ENCODE measurements at places on chromosomes 2 and 18.

DNA sequence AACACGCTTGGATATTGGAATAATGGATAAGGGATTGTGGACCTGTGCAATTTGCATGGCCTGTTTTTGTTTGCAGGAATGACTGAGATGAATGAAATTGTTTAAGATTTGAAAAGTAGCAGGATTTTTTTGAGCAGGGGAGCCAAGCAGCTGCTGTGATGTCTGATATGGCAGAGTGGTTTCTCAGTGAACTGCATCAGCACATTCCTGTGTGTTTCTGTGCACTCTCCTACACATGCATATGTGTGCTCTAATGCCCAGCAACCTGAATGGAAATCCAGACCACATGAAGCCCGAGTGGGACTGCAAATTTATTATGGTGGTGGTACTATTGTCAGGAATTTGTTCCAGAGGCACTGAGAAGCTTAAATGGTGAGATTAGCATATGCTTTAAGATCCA lies 161.7 kb downstream of the PARD3B start:
- peak; percentile 52 for DNase-seq

DNA sequence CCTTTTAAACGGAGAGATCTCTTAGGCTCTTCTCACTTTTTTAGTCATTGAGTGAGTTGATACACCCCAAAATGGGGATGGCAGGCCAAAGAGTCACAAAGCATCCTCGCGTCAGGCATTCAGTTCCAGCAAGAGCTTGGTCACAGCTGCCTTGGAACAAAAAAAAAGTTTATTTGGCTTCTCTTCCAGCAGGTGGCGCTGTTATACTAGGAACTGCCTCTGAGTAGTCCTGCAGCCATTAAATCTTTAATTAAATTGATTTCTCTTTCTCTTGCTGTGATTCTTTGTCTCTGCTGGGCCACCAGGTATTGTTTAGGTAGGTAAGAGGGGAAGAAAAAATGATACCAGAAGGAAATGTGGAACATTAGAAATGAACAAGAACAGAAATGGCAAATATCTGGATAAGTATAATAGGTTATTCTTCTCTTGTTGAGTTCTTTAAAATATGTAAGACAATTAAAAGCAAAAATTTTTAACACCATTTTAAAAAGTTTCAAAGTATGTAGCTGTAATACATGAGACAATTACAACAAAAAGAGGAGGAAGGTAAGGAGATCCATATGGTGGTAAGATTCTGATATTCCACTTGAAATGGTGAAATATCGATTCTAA lies 175.1 kb downstream of the GALNT1 start:
- DNase-seq: peak; percentile 58

- DNase-seq: no peak
These were observed 60.4 kb upstream of the GAREM1 start for GRCh38 chr18:32530947-32531651.

DNA sequence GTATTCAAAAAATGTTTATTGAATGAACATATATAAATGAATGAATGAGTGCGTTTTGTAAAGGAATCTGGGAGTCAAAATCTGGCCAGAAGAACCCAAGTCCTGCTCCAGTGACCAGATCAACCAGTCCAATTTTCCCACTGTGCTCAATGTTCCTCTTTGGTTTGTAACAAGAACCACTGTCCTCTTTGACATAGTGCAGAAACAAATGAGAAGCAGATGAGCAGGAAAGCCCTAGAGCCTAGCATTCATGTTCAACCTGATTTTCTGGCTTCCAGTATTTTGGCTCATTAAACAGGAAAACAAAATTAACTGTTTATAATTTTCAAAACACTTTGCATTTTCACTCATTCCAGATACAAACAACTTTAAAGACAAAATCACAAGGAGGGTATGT lies 23.2 kb downstream of the FAM124B start:
- no peak for DNase-seq

GRCh38 chr2:128405981-128406613 lies 87.4 kb upstream of the HS6ST1 start:
- no peak for DNase-seq
